T-helper 2 cell treated with Interferon-gamma antibody and Interleukin-4, amounts not matched to agents 5 μg/mL and 100 μg/mL, for 36 hours (primary cell): ENCODE measurements at places on chromosomes 6 and 20.
A peak's percentile ranks its signal among the peaks of the same experiment; 100 is the strongest.

DNA sequence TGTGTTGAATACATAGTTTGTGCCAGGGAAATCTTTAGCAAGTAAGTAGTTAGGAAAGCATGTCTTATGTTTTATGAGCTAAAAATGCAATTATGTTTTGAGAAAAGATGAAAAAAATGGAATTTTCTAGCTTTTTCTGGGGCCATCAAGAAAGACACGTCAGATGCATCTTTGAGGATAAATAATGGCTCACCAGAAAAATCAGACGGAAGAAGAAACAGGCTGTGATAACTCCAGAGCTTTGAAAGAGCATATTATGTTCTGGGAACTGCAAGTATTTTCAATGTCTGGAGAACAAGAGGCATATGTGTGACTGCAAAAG lies 173.7 kb downstream of the CLVS2 start:
- H3K36me3 ChIP-seq, result no peaks in the 10 kb centered on the region
- H3K4me3 ChIP-seq, result no peak overlapping the region
- DNase-seq, result no peak
- no peaks in the 10 kb centered on the region for H3K4me1 ChIP-seq
- H3K27me3 ChIP-seq, result no peaks in the 10 kb centered on the region

- no peak for DNase-seq
- H3K36me3 ChIP-seq, result no peaks in the 10 kb centered on the region
- peaks cover 2% of the 10 kb centered on the region for H3K27me3 ChIP-seq
- H3K27ac ChIP-seq, result no peak overlapping the region
- H3K4me1 ChIP-seq, result no peaks in the 10 kb centered on the region
Observed at GRCh38 chr6:3838992-3839867, 9.9 kb upstream of the FAM50B start.

GRCh38 chr20:1803061-1803931 lies 91.9 kb upstream of the SIRPA start:
- no peaks in the 10 kb centered on the region for H3K36me3 ChIP-seq
- peaks cover 54% of the 10 kb centered on the region for H3K27me3 ChIP-seq
- H3K4me1 ChIP-seq, result peaks cover 9% of the 10 kb centered on the region
- peak overlapping the region; percentile 78 for H3K4me3 ChIP-seq

GRCh38 chr6:159174263-159174969 lies 5.2 kb downstream of the FNDC1 start:
- no peak overlapping the region for H3K4me3 ChIP-seq
- H3K27me3 ChIP-seq, result peaks cover 51% of the 10 kb centered on the region
- peaks cover 7% of the 10 kb centered on the region for H3K4me1 ChIP-seq
- DNase-seq, result peak; percentile 42

DNA sequence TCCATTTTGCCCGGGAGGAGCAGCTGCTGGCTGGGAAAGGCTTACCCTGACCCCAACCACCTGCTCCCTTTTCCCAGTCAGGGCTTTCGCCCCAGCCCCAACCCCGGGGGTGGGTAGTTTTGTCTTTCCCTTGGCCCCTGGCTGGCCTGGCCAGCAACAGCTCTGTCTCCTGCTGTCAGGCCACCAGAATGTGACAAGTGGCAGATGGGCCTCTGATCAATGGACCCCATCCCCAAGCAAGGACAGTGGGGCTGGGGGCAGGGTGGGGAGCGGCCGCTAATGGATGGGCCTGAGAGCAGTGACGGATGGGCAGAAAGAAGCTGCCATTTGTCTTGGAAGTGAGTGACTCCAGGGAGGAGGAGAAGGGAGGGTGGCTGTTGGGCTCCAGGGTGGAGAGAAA lies 121.6 kb downstream of the DHX35 start:
- no peak overlapping the region for H3K4me3 ChIP-seq
- H3K36me3 ChIP-seq, result no peaks in the 10 kb centered on the region
- H3K4me1 ChIP-seq, result peaks cover under 1% of the 10 kb centered on the region

DNA sequence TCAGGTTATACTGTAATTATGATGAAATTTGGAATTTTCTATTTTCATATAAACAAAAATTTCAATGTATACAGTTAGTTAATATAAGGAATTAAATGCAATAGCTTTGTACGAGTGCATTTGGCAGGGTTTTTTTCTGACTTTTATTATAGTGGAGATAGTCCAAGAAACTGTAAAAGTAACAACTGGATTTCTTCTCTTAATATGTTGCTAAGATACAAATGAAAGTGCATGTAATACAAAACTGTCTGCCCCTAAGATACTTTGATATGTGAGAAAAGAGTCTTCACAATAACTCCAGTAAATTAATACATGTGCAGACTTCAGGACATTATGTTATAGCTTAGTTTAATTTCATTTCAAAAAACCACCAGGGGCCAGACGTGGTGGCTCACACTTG lies 721.4 kb downstream of the CBLN4 start:
- H3K4me1 ChIP-seq, result no peaks in the 10 kb centered on the region
- H3K36me3 ChIP-seq, result no peaks in the 10 kb centered on the region
- H3K4me3 ChIP-seq, result no peak overlapping the region
- no peaks in the 10 kb centered on the region for H3K27me3 ChIP-seq

- peaks cover 6% of the 10 kb centered on the region for H3K4me1 ChIP-seq
- no peaks in the 10 kb centered on the region for H3K36me3 ChIP-seq
- no peak for DNase-seq
- no peak overlapping the region for H3K27ac ChIP-seq
- peaks cover 12% of the 10 kb centered on the region for H3K27me3 ChIP-seq
Observed at GRCh38 chr6:119129148-119129967, 50.9 kb upstream of the FAM184A start.

GRCh38 chr6:121826156-121826810 lies 390.8 kb downstream of the GJA1 start:
- no peaks in the 10 kb centered on the region for H3K27me3 ChIP-seq
- peaks cover 3% of the 10 kb centered on the region for H3K36me3 ChIP-seq
- H3K4me1 ChIP-seq, result no peaks in the 10 kb centered on the region
- no peak overlapping the region for H3K27ac ChIP-seq

GRCh38 chr6:167130008-167130677 lies 7.2 kb downstream of the CCR6 start:
- no peaks in the 10 kb centered on the region for H3K4me1 ChIP-seq
- H3K4me3 ChIP-seq, result no peak overlapping the region
- H3K36me3 ChIP-seq, result no peaks in the 10 kb centered on the region
- no peak for DNase-seq
- H3K27me3 ChIP-seq, result no peaks in the 10 kb centered on the region

DNA sequence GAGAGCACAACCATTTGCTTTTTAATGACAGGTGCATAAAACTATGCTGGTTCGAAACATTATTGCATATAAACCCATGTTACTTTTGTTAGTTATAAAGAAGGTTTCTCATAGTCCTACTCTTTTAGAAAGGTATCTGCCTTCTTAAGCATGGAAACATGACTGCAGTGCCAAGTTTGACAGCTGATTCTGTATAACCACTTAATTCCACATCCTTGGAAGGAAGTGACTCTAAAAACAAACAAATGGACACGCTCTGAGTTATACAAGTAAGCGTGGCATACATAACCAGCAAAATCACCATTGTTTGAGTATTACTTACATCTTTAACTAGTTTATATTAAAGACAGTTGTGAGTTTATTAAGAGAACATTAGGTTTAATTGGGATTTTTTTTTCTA lies 125.0 kb upstream of the HDGFL1 start:
- no peaks in the 10 kb centered on the region for H3K4me1 ChIP-seq
- no peaks in the 10 kb centered on the region for H3K27me3 ChIP-seq
- H3K36me3 ChIP-seq, result no peaks in the 10 kb centered on the region
- no peak overlapping the region for H3K4me3 ChIP-seq
